ENCODE measurements at places on chromosomes 16 and 17.
A peak's percentile ranks its signal among the peaks of the same experiment; 100 is the strongest.

GRCh38 chr16:50354629-50355456 is 13.9 kb downstream of the BRD7 start:
- DNase-seq = no peak

DNA sequence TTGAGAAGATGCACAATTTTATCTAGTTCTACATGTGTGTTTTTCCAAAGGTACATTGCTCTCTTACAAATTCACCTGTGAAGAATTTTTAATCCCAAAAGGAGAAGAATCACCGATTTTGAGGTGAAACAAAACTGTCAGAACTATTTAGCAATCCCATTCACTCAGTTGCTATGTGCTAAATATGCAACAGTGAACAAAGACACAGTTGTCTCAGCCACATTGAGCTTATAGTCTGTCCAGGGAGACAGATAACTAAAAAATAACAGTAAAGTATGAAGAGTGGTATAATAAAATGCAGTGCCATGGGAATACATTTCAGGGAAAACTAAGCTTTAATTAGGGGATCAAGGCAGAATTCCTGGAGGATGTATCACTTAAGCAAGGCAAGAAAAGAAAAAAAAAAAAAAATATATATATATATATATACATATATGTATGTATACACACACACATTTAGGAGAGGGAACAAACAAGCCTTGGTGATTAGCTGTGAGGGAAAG is 110.4 kb downstream of the SPAG9 start:
- no peak for DNase-seq

DNA sequence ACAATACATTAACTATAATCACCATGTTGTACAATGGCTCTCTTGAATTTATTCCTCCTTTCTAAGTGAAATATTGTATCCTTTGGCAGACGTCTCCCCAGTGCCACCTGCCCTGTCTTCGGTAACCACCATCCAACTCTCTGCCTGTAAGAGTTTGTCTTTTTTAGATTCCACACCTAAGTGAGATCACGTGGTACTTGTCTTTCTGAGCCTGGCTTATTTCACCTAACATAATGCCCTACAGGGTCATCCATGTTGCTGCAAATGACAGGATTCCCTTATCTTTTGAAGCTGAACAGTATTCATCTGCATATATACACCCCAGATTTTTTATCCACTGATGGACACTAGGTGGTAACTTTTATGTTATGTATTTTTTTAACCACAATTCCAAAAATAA is 24.2 kb downstream of the ORC6 start:
- DNase-seq = no peak

- DNase-seq = no peak
These were observed 888 bp downstream of the CDH1 start for GRCh38 chr16:68737730-68738629.

- no peak for DNase-seq
These were observed 24.6 kb downstream of the SOST start for GRCh38 chr17:43733956-43734355.

DNA sequence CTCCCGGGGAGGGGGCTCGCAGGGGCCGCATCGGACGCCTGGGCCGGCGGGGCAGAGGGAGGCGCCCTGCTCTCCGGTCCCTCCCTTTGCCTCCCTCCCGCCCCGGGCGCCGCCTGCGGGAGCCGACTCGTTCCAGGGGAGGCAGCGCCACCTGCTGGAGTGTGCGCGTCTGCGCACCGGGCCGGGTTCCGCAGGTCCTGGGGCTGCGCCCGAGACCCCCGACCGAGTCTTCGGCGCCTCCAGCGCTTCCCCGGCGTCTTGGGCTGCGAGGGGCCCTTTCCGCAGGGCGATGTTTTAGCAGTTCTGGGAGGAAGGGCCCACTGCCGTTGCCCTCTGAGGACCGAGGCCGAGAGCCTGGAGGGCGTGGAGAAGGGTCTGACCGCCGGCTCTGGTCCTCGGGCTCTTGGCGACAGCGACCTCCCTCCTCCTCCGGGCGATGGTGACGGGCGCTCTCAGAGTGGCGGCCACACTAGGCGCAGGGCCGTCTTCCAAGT is 106.3 kb downstream of the SEC14L1 start:
- DNase-seq = peak; percentile 83

- no peak for DNase-seq
These were observed 114.9 kb upstream of the RCVRN start for GRCh38 chr17:10019941-10020451.

DNA sequence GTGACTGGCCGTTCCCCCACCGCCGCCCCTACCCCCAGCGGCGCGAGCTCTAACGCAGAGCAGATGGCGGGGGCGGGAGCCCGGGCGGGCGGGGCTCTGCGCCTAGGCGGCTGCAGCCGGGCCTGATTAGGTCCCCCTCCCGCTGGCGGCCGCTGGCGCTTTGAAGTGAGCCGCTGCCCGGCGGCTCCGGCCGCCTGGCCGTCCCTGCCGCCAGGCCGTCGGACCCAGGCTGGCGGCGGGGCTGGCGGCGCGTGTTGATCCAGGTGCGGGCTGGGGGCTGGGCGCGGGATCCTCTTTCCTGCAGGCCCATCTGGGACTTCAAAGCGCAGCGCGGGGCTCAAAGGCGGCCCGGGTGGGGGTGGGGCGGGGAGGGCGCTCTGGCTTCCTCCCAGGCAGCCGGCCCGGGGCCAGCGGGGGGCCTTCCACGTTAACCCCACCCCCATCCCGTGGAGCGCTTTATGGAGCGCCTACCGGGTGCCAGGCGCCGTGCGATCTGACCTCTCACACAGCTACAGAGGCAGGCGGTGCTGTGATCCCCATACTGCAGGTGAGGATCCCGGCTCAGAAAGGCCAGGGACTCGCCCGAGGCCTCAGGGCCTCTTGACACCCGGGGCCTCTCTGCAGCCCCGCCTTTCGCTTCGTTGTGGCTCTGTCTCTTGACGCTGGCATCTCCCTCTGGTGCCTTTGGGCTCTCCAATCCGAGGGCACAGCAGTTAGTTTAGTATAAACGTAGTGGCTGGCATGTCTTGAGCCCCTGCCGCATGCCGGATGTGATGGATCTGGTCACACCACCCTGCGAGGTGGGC is 80.0 kb upstream of the NKD1 start:
- DNase-seq = no peak

- DNase-seq = no peak
These were observed 15.9 kb downstream of the NR1D1 start for GRCh38 chr17:40084477-40084876.

DNA sequence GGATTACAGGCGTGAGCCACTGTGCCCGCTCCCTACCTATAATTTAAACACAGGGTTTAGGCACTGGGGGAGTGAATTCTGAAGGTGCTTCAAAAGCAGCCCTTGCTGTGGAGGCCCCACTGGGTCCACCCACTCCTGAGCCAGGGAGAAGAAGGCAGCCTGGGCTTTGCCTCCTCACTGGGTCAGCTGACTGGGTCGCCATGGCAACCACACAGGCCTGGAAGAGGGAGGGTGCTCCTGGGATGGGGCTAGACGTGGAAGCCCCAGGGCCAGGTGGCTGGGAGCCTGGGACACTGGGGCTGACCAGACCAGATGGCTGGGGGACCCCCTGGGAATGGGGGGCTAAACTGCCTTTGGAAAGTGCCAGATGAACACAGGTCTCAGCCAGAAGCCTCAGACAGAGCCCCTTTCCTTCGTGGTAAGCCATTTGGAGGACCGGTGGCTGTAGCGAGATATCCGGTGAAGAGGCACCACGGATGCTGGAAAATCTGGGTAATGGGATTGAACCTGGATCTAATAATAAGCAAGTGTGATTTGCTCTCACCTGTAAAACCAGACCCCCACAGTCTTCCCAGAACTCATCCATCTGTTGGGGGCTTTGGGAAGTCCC is 32.9 kb downstream of the TRARG1 start:
- no peak for DNase-seq

DNA sequence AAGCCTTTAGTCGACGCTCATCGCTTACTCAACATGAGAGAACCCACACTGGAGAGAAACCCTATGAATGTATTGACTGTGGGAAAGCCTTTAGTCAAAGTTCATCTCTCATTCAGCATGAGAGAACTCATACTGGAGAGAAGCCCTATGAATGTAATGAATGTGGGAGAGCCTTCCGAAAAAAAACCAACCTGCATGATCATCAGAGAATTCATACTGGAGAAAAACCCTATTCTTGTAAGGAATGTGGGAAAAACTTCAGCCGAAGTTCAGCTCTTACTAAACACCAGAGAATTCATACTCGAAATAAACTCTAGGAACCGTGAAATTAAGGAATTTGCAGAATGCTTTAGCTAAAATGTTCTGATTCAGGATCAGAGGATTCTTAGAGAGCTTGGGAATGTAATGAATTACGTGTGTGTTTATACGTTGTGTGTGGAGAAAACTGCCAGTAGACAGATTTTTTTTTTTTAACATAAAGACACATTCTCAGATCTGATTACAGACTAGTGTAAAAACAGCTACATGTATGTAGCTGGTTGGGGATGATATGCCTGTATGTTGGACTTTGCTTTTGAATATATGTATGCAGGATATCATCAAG is 25.4 kb downstream of the ZFP90 start:
- DNase-seq = no peak

DNA sequence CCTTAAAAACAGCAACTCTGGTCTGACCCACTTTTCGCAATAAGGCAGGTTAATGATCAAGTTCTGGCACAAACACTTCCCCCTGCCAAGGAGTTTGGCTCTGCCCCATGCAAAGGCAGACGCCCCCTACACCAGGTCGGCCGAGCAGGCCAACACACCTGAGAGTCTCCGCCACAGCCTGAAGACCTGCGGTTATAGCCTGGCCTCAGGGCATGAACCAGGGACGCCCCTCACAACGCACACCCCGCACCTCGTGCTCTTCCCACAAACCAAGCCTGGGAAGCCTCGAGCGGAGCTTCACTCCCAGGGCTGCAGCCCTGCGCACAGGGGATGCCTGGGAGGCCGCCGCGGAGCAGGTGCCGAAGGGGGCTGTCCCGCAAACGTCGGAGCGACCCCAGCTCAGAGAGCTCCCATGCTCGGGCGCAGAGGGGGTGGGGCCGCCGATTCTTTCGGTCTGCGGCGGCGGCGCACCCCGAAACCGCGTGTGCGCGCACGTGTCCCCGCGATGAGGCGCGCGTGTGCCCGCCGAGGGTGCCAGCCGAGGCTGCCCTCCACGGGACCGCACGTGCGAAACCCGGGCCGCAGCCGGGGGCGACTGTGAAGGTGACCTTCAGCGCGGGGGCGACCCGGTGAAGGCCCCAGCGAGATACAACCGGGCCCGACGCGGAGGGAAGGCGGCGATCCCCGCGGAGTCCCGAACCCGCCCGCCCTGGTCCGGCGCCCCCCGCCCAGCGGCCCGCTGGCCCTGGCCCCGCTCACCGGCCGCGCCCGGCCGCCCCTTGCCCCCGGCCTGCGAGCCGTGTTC is 559 bp downstream of the CLUH start:
- peak; percentile 63 for DNase-seq

DNA sequence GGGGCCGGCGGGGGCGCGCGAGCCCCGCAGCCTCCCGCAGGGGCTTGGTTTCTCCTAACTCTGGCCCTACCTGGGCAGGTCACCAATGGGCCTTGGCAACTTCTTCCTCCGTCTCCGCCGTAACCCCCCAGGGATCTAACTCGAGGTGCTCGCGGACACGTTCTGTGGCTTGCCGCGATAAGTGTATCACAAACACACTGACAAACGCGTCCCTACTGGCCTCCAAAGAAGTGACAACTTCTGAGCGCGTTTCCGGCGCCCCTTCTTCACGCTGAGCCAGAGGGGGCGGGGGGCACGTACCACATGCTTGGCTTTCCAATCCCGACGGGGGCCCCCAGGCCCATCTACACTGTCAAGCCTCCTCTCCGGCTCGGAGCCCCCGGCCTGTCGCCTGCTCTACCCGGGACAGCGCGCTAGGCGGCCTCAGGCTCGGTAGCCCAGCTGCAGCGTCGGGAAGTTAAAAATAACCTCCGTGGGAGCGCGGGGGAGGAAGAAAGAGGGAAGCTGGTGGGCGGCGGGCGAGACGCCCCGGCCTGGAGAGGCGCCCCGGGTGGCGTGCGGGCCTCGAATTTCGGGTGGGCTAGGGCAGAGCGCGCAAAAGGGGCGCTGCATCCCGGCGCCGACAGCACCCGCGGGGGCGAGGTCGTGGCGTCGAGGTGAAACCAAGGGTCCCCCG is 725 bp upstream of the SPHK1 start:
- DNase-seq = peak; percentile 28

GRCh38 chr16:88510091-88510994 is 57.3 kb downstream of the ZFPM1 start:
- no peak for DNase-seq

DNA sequence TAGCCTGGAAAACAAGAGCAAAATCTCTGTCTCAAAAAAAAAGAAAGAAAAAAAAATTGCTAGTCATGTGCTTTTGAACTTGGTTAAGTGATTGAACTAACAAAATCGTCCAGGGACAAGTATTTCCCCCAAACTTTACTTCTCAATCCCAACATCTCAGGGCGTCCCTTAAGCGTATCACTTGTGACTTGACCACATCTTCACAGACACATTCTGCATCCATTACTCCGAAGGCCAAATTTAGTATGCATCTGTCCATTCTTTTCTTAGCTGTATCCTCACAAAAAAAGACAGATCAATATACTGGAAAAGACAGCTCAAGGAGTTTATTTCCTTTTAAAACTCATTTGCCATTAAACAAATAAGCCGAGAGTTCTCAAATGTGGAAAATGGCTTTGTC is 5.9 kb upstream of the JPT1 start:
- no peak for DNase-seq

- DNase-seq = no peak
These were observed 10.9 kb downstream of the SLC43A2 start for GRCh38 chr17:1617620-1618174.

DNA sequence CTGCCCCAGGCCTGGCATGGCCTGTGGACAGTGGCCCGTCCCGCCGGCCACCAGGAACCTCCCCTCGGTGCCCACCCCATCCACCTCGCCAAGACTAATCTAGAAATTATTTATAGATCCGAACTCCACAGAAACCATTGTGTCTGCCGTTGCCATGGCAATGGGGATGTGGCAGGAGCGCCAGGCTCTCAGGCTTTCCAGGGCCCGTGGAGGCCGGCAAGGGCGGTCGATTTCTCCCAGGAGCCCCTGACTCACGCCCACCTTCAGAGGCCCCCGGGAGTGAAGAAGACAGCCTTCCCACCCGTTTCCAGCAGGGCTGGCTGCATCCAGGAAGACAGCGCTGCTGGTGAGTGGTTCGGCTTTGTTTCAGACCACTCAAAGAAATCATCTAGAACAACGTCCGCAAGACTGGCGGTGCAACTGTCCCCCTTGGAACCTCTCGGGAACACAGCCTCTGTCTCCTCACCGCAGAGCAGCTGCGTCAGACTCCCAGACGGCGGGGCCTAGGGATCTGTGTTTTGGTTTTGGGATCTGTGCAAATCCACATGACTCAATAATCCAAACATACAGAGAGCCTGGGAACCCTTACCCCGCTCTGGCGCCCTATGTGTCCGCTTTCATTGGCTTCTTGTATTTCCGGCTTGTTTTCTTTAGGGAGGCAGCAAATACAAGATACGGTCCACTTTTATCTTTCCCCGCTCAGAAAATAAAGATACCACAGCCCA is 48.5 kb upstream of the ZCCHC14 start:
- no peak for DNase-seq

GRCh38 chr17:11712456-11712855 is 114.2 kb downstream of the DNAH9 start:
- no peak for DNase-seq
